Ecto neural progenitor cell (in vitro differentiated cells): ENCODE measurements at places on chromosomes 7 and 10.

GRCh38 chr7:26167303-26167934 is 15.4 kb downstream of the NFE2L3 start:
- DNase-seq, result no peak

GRCh38 chr10:89095701-89096391 is 105.2 kb downstream of the FAS start:
- DNase-seq, result no peak

DNA sequence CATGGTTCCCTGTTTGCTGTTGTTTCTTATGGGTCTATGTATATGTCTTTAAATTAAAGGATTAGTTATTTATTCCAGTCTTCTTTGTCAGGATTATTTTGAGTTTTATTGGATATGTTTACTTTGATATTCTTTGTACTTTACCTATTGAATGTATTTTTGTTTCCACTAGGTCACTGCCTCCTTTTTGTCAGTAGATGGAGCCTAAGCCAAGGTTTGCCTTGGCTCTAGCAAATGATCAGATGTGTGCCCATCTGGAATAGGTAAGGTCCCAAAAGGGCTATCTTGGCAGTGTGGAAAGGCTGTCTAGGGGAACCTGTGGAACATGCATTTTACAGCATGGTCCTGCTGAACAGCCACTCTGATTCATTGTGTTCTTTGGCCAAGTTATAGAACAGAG is 337.3 kb upstream of the GHITM start:
- no peak for DNase-seq

DNA sequence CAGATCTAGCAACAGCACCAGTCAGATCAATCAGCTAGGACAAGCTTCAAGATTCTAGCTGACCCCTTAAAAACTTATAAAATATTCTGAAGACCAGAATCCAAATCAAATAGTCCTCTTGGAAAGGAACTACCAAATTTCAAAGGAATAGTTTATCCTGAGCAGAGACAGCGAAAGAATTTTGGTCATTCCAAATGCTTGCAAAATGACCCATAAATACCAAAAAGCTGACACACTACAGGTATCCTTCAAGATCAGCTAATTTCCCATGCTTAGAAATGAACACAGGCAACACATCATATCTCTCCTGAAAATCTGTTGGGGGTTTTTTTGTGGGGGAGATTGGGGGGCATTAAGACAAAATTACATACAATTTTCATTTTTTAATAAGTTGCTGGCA is 78.8 kb downstream of the PDSS1 start:
- DNase-seq, result no peak

DNA sequence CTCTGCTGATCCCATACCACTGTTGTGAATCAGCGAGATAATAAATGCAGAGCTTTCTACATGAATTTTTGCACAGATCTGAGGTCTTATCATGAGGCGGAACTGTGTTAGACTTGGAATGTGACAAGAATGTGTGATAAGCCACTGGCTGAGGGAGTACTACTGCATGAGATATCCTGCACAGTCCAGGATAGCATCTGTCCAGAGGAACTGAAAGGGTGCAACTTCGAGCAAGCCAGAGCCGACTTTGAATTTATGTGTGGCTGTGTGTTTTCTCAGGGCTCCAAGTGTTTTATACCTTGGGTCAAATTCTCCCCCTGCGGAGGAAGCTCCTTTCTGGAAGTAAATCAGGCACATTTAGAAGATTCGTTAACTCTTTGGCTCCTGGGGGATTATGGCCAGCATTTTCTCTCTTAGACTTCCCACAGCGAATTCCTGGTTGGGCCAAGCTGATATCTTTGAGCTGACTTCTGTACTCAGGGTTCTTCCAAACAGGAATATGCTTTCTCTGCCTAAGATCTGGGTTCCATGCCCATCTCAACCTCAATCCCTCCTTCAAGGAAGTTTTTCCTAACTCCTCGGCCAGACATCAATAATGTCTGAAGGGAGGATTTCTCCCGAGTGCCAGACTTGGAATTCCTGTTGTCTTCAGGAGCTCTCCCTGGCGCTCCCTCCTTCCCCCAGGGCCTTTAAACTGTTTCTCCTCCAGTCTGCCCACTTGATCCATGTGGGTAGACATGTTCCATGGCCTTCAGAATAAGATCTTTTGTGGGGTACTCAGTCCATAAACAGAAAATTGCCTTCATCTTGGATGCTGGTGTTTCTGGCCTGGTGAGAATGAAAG is 2.5 kb upstream of the MEST start:
- DNase-seq, result no peak

GRCh38 chr10:65611592-65611991 is 1314.2 kb upstream of the LRRTM3 start:
- no peak for DNase-seq

DNA sequence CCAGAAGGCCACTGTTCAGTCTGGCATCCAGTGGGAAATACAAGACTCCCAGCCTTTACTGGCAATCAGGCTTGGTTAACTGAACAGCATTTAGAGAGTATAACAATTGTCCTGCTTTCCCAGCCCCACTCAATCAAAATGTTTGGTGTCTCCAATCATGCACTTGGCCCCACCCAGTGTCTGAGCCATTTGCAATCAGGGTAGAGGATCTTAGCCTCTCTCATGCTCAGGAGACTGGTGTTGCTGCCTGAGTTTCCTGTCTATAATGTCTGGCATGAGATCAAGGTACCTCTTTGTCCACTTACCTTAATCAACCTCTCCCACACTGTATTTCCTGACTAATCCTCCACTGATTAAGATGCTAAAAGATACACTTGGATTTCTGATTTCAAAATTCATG is 290.2 kb upstream of the GHITM start:
- no peak for DNase-seq

DNA sequence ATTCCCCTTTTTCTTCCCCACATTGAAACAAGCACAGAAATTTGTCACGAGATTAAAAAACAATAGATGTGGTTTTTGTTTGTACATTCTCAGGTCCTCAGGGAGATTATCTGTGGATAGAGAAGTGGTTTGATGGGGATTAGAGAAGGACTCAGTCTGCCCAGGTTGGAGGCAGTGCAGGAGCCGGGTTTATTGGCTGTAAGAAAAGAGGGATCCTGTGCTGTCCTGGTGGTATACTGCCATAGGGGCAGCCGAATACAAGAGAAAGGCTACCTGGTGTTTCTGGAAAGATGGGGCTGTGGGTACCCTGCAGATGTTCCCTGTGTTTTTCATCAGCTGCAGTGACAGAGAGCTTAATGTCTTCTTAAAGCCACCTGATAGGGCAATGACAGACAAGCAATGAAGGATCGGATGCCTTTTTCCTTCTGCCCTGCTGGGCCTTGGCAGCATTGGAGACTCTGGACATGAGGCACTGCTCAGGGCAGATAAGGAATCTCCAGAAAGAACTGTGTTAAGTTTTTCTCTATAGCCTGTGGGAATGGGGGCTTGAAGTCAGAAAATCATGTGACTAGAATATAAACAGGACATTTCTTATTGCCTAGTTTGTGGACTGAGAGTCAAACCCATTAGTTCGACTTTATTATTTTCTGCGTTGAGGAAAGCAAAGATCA is 18.1 kb upstream of the GPR141 start:
- no peak for DNase-seq

DNA sequence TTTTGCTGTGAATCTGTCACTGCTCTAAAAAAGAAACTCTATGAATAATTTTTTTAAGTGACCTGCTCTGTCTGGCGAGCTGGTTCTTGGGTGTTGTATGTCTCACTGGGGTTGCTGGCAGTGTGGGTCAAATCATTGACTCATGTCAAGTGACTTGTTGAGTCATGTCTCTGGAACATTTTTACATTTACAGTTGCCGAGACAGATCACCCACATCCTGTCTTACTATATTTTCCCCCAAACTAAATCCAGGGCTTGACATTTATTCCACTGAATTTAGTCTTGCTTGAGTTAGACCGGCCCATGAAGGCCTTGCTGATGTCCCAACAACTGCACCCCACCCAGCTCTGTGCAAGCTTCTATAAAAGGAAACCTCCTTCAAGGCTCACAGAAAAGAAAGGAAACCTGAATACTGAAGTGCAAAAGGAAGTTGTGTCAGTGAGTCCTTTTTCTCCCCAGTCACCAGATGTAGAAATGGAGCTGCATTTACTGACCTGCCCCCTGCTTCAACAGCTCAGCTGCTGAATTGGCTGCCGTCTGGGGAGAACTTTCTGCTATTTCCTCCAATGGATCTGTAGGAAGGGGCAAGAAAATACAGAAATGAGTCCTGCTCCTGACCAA is 290.3 kb downstream of the TNS3 start:
- no peak for DNase-seq
